ENCODE measurements at places on chromosomes 2 and 18.

DNA sequence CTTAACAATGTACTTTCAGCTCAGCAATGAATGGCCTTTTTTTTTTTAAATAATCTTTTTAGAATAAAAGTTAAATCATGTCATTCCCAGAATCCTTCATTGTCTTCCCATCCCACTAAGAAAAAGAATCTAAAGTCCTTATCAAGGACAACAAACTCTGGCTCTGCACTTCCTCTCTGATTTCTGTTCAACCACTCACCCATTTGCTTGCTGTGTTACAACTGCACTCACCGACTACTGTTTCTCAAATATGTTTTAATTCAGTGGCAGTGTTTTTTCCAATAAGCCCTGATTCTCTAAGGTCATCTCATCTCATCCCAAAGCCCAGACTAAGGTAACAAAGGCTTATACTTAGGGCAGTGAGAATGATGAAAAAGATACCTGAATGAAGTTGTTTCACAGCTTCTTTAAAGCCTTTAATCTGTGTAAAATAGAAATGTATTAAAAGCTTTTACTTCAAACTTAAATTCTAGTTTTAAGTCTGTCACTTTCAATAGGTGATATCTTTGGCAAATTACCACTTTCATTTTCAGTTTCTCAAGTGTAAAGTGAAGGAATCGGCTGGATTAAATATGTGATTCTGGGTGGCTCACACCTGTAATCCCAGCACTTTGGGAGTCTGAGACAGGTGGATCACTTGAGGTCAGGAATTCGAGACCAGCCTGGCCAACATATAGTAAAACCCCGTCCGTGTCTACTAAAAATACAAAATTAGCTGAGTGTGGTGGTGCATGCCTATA lies 87.6 kb downstream of the RBBP8 start:
- DNase-seq = no peak

- DNase-seq = no peak
Observed at GRCh38 chr2:37402636-37403035, 58.2 kb downstream of the QPCT start.

GRCh38 chr2:199439066-199439465 lies 18.7 kb downstream of the SATB2 start:
- DNase-seq = no peak

DNA sequence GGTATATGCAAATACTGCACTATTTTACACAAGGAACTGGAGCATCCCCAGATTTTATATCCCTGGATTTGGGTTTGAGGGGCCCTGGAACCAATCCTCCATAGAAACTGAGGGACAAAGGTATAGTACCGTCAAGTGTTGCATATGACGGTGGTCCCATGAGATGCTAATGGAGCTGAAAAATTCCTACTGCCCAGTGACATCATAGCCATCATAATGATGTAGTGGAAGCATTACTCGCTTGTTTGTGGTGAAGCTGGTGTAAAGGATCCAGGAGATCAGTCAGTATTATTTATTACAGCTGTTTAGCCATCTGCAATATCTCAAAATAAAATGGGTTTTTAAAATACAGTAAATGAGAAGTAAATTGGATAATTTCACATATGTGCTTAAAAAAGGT lies 496.6 kb upstream of the HS6ST1 start:
- no peak for DNase-seq

- DNase-seq = no peak
Observed at GRCh38 chr18:24201699-24202687, 63.1 kb downstream of the CABYR start.

DNA sequence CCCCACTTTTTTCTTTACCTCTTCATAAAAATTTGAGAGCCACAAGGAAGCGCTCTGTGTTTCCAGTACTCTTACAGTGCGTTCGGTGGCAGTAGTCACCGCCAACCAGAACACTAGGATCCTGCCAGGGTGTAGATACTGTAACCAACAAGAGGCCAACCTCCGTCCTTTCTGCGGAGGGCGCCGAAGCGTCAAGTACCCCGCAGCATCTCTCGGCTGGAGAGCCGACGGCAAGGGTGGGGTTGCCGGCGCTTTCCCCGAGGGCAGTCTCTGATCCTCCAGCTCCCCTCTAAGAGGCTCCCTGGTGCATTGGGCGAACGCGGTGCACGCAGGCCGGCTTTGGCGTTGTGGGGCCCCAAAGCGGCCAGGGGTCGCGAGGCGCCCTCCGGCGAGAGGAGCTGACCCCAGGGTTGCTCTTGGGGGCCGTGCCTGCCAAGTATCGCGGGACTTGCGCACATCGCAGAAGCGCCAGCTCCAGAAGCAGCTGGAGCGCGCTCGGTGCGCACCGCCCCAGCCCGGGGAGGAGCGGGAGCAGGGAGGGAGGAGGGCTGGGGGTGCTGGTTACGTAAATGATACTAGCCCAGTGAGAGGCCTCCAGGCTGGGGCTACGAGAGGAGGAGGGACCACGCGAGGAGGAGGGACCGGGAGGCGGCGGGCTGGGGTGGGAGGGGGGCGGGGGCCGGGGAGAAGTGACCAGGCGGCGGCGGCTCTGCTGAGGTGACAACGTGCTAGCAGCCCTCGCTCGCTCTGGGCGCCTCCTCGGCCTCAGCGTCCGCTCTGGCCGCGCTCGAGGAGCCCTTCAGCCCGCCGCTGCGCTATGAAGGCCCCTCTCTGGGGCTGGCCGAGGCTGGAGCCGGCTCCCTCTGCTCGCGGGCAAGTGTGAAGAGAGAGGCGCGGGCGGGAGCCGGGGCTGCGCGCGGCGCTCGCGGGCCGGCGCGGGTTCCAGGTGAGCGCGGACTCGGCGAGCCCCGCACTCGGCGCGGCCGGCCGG lies at the start of gene GALNT13:
Gene GALNT13 (plus strand): TSS at position 692 of the 991 bp plus-strand sequence.
- peak; percentile 60 for DNase-seq

DNA sequence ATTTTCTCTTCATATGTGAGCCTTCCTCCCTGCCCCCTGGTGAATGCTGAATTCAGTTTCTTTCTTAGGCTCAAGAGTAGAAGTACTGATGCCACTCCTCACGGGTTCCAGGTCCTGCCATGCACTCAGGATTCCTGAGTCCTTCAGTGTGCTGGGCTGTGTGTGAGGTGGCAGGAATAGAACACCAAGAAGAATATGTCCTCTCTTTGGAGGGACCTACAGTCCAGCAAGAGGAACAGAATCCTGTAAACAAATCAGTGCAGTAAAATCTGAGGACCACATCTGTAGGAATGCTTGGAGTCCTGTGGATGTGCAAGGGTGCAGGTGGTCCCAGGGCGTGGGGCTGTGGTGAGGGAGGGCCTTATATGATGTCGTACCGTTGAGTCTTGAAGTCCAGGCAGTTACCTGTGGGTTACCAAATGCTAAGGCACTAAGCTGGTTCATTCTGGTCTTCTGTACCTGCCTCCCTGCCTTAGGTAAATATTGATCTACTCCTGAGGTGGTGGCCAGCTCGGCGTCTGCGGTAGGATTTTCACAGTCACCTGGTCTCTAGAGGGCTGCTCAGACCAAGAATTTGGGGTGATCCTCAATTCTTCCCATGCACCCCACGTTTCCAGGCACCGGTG lies 5.5 kb downstream of the ASAP2 start:
- DNase-seq = no peak

GRCh38 chr2:30894498-30895119 lies 87.4 kb upstream of the CAPN13 start:
- no peak for DNase-seq

DNA sequence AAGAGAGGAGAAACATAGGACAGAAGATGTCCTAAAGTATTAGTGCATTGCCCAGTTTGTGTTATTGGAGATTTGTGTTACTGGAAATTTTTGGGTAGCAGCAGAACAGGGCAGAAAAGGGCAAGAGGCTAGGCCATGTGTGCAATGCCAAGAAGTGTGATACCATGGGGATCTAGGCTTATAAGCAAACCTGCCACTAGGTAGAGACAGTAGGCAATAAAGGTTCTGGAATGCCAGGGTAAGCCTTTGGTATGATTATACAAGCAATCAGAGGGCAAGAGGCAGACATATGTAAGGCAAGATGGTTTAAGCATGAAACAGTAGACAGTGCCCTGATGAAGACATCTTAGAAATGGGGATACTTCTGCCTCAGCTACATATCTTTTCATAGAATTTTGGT lies 12.3 kb upstream of the CERS6 start:
- DNase-seq = no peak

GRCh38 chr2:219723311-219723710 lies 95.9 kb downstream of the SLC4A3 start:
- no peak for DNase-seq

GRCh38 chr2:182448371-182448770 lies 21.5 kb upstream of the PDE1A start:
- DNase-seq = no peak

GRCh38 chr18:11747731-11748130 lies 58.7 kb downstream of the GNAL start:
- DNase-seq = no peak

DNA sequence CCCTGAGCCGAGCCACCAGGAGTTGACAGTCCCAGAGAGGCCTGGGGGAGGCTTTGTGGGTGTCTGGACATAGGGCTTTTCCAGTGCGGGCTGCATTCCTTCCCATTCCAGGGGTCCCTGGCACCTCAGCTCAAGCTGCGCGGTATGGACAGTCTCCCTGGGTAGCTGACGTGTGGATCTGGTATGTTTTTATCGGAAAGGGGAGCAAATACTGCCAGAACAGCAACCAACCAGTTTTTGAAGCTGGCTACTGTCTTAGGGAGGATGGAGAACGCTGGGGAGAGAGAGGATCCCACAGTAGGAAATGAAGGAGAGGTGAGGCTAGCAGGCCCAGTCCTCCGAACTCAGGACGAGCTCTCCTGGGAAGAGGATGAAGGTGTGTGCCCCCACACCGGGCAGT lies 103.8 kb upstream of the APCDD1 start:
- no peak for DNase-seq

DNA sequence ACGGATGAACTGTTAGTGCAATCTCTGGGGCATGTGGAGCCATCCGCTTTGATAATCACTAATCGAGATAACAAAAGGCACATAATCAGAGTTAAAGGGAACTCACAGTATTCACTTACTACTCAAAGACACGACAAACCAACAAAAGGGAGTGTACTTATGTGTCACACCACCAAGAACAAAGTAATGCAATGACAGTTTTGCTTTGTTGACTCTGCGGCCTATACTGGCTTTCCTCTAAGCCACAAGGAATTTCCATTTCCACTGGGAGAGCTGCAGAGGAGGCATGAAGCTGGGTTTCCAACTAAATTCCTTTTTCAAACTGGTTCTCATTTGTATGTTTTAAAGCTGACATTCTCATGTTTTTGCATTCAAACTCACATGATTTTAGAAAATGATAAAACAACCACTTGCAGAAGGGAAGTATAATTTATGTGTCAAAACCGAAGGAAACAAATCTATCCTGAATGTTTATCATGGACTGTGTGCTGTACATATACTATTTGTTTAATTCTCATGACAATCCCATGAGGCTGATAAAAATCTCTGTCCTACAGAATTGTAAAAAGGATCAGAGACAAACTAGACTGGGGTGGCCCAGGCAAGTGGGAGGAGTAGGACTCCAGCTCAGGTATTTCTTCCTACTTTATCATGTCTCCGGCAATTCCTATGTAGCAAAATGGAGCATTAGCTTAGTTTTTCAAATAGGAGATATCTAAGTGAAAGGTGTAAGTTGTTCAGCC lies 149.6 kb upstream of the SMAD7 start:
- DNase-seq = no peak

DNA sequence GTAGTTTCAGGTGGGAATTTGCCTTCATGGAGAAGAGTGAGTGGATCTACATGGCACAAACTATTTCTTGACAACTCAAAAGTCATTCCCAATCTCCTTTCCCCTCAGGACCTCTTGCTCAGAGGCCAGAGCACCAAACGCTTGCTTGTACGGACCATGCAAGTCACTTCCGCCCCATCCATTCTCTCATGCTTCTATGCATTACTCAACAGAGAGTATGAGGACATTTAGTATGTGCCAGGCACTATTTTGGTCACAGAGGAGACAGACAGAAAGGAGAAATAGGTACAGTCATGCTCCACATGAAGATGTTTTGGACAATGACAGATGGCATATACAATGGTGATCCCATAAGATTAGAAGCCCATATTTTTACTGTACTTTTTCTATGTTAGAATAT lies 117.5 kb downstream of the ACTR3 start:
- no peak for DNase-seq

DNA sequence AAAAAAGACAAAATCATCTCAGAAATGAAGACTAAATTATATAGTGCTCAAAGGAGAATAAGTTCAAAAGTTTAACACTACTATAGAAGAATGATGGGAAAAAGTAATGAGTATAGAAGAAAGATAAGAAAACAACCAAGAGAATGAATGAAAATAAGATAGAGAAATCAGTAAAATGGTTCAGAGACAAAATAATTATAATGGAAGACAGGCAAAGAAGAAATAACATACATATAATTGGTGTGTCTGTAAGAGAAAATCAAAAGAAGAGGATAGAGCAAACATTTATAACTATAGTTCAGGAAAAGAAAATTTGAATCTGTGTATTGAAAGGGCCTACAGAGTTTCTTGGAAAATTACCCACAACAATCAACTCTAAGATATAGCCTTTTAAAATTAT lies 43.5 kb downstream of the DNAH6 start:
- DNase-seq = no peak

- DNase-seq = no peak
Observed at GRCh38 chr2:44005846-44006245, 10.1 kb upstream of the LRPPRC start.

GRCh38 chr2:217469203-217469810 lies 533.5 kb downstream of the TNS1 start:
- DNase-seq = no peak

DNA sequence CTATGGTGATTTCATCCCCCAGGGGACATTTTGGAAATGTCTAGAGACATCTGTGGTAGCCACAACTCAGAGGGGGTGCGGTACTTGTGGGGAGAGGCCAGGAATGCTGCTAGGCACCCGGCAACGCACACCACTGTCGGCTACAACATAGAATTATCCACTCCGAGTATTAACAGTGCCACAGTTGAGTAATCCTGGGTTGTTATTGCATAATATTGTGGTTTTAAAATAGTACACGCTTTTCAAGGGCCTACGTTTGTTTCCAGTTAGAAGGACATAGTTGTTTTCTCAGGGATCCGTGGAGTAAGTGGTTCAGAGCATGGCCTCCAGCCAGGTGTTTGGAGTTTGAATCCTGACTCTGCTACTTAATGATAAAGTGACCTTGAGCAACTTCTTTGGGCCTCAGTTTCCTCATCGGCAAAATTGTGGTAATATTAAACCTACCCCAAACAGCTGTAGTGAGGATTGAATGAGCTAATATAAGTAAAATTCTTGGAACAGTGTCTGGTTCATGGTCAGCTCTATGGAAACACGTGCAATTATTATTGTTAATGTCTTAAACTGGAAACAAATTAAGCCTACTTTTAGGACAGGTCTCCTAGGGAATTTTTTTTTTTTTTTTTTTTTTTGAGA lies 24.5 kb downstream of the CYP27A1 start:
- peak; percentile 87 for DNase-seq

- DNase-seq = no peak
Observed at GRCh38 chr2:104854498-104855220, 744 bp downstream of the POU3F3 start.

All from lower lobe of right lung (tissue), 2 donors.